ENCODE measurements at places on chromosomes 16 and 17.

DNA sequence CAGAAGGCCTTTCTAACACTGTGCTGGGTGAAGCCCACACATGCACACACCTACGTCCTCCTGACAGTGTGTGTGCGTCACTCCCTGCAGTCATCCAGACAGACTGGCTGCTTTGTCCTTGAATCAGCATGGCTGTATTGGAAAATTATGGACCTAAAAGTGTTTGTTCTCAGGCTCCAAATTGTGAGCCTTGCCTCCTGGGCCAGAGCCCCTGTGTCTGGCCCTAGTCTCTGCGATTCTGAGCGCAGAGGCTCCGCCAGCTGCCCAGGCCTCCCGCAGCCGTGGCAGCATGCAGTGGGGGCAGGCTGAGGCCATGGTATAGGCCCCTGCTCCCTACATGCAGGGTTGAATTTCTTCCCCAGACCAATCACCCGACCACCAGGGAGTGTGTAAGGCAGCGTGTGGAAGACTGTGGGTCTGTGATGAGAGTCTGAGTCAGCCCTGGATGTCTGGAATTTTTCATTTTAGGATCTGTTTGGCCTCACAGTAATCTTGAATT is 166.9 kb downstream of the LGALS9B start:
- DNase-seq: no peak

- DNase-seq: no peak
Measured at GRCh38 chr17:63140255-63140654, 174.2 kb downstream of the TANC2 start.

GRCh38 chr16:22397931-22398330 is 23.5 kb upstream of the CDR2 start:
- DNase-seq: no peak

DNA sequence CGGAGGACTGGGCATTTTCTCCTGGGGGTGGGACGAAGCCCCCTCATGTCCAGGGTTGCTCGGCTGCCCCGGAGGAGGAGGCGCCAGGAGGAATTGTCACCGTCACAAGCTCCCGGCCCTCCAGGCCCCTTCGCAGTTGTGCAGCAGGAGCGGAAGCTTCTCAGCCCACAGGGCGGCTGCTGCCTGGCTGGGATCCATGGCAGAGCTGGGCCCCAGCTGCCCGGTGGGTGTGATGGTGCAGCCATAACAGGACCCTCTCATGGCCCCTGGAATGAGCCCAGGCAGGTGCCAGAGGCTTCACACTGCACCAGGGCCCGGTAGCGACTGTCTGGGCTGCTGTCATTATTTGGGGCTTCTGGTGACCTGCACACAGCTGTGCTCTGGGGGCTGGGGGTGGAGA is 54.9 kb upstream of the GNG13 start:
- DNase-seq: no peak

- no peak for DNase-seq
Measured at GRCh38 chr17:29591146-29591736, 1.7 kb upstream of the ANKRD13B start.

DNA sequence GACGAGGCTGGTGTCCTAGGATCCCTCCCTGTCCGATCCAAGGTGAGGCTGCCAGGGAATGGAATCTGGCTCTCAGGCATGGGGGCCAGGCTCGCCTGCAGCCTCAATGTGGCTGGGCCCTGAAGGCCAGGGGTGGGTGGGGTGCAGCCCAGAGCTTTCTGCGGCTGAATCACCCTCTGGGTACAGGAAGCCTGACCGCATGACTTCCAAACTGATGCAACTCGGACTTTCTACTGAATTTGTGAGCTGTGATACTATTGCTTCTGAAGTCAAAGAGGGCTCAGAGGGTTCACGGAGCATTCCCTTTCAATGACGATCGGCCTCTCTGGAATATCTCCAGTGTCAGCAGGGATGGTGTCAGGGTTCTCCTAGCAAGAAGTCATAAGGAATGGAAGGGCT is 123.7 kb downstream of the METRNL start:
- no peak for DNase-seq

DNA sequence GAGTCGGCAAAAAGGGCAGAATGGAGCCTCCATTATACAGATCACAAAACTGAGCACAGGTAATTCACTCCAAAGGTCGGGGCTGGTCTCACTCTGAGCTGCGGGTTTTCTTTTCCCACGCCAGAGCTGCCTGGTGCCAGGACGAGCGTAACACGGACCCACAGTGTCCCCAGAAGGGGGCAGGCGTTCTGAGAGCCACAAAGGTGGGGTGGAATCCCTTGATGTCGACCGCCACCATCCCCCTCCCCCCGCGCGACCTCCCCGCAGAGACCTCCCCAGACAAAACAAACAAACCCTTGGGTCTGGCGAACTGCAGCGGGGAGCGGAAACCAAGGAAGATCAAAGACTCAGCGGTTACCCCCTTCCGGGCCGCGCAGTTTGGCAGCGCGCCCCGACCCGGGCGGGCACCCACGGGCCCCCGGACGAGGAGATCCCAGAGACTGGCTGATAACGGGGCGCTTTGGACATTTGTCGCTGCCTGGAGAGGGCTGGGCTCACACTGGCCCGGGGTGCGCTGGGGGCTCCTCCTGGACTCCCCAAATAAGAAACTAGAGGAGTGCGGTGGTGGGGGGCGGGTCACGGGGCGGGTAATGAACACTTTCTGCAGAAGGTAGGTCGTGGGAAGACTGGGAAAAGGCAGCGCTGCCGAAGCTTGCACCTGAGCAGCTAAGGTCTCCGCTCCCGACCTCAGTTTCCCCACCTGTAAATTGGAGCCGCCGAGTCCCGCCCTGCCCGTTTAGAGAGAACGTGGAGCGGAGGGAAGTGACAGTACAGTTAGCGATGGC is 664 bp upstream of the NKD1 start:
- peak; percentile 49 for DNase-seq

DNA sequence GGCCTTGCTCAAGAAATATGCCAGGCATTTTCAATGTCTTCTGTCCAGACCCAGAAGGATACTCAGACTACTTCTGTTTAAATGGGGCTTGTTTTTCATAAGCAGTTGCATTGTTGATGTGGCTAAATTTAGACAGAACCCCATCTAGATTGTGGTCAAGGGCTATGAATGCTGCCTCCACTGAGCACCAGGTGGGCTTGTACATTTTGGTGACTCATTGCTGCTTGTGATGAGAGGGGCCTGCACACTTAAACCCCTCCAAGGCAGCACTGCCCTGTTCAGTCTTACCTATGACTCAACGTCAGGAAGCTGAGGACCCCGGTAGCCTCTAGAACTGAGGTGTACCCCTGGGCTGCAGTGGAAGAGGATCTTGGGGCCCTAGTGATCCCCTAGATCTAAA is 144.0 kb downstream of the PRKCA start:
- no peak for DNase-seq

- no peak for DNase-seq
Measured at GRCh38 chr17:32302860-32303649, 37.4 kb downstream of the RHBDL3 start.

DNA sequence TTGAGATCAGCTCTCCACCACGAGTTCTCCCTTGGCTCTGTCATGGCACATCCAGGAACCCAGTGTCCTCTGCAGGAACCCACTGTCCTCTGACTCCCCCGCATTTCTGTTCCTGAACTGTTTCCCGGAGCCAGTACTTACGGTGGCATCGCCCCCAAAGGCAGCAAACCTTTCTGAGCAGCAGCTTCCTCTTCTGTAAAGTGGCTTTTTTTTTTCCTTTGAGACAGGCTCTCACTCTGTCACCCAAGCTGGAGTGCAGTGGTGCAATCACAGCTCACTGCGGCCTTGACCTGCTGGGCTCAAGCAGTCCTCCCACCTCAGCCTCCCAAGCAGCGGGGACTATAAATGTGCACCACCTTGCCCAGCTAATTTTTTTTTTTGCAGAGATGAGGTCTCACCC is 32.2 kb downstream of the NAGPA start:
- DNase-seq: no peak

DNA sequence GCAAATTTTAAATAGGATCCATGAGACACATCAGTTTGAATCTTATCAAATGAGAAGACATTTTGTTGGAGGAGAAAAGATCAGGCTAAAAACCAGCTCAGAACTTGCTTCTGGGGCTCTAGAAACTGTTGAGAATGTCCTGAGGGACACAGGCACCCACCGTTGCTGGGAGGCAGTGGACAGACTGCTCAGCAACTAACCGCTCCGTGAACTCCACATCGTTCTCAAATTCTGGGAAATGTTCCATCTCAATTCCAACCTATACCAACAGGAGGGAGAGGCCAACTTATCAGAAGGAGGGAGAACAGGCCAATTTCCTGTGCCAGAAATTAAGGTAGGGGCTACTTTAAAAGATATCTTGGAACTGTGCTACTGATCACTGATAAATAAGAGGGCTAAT is 8.3 kb downstream of the TAT start:
- no peak for DNase-seq

GRCh38 chr17:28612936-28613872 is 781 bp downstream of the RSKR start:
- DNase-seq: no peak

GRCh38 chr16:29806099-29806579 is at the start of gene MAZ:
TSS of gene MAZ (plus strand) at chr16:29806529. CDS start at chr16:29806702, 173 bp downstream.
- no peak for DNase-seq

DNA sequence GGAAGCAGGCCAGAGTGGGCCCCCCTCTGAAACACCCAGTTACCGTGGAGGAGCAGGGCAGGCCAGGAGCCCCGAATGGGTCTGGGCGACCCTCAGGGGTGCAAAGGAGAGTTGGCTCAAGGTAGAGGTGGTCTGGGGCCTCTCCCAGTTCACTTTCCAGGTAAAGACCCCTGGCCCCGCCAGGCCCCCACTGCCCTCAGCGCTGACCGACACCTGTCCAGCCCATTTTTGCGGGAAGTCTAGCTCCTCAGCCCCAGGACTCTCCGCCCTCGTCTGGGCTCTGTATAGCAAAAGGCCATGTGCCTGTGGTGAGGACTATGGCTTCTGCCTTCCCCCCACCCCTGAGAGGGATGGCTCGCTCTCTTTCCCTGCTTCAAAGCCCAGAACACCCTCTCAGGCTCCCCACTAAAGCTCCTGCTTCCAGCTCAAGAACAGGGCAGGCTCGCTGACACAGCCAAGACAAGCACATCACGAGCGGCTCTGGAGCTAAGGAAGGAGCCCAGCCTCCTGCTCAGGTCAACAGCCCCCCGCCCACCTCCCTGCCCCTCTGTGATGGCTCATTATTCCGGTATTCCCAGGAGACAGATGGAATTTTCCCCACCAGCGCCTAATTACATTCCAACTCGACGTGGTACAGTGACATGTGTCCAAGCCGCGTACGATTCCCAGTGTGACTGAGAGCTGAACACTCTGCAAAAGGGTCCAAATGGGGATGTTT is 59.4 kb downstream of the RTN4RL1 start:
- no peak for DNase-seq

- DNase-seq: no peak
Measured at GRCh38 chr17:79023886-79024771, at the start of gene C1QTNF1. TSS of gene C1QTNF1 (plus strand) at chr17:79024169. CDS start at chr17:79043969, 19,800 bp downstream.

DNA sequence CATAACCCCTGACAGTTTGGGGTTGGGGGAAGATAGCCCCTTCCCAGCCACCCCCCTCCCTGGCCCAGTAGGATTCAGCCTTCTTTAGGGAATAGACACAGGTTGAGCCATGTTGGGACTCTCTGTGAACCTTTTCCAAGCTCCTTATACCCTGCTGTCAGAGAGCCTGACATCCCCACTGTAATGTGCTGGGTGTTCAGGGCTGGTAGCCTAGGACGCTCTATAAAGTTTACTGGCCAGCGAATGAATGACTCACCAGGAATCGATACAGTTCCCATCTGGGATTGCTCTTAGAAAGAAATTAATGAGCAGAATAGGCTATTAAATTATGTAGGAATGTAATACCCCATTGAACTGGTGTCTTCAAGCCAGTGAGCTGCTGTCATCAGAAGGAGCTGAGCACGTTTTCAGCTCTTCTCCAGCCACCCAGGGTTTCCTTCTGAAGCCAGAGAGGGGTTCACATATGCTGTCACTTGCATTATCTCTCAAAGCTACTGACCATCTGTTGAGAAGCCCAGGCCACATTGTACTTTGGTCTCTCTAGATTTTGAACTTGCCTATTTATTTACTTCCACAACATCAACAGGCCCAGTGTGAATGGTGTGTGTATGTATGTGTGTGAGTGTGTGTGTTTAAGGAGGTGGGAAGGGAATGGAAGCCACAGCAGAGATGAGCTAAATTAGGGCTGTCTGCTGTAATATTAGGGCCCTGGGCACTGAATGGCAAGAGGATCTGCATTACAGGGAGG is 64.9 kb downstream of the SPACA3 start:
- no peak for DNase-seq

GRCh38 chr17:37802061-37802595 is 57.3 kb upstream of the HNF1B start:
- no peak for DNase-seq

Data from activated CD8-positive, alpha-beta memory T cell treated with anti-CD3 and anti-CD28 coated beads for 48 hours (primary cell).